Naive thymus-derived CD4-positive, alpha-beta T cell (primary cell): ENCODE measurements at places on chromosomes 7 and 10. TPM values are rescaled to one million over a fixed set of nuclear protein-coding genes. Genes with fewer than 3 reads are reported as not detected.

GRCh38 chr7:98215561-98216495 lies 4.6 kb downstream of the BHLHA15 start:
- DNase-seq: no peak

- no peak for DNase-seq
Observed at GRCh38 chr10:132543916-132544743, 6.5 kb downstream of the INPP5A start.

GRCh38 chr10:122577311-122577885 lies 16.8 kb downstream of the DMBT1 start:
- DNase-seq: no peak

- no peak for DNase-seq
Observed at GRCh38 chr7:46811529-46811928, 770.4 kb downstream of the TNS3 start.

- no peak for DNase-seq
Observed at GRCh38 chr10:33098951-33099663, 141.1 kb upstream of the ITGB1 start.

DNA sequence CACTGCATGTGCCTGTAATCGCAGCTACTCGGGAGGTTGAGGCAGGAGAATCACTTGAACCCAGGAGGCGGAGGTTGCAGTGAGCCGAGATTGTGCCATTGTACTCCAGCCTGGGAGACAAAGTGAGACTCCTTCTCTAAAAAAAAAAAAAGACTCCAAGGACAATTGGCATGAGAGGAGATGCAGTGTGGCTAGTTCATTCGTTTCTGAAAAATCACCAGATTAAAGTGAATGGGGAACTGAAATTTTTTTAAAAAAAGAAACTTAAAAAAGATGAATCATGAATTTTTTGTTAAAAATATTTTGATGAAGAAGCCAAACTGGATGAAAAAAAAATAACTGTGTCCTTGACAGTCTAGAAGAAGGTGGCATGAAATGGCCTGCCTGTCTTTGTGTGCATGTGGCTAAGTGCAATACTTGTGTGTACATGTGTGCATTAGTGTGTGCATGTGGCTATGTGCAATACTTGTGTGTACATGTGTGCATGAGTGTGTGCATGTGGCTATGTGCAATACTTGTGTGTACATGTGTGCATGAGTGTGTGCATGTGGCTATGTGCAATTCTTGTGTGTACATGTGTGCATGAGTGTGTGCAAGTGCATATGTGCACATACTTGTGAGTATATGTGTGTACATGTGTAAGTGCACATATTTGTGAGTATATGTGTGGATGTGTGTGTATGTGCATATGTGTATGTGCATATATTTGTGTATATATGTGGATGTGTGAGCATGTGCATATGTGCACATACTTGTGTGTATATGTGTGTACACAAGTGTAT lies 391.7 kb upstream of the KLF6 start:
- DNase-seq: no peak

- DNase-seq: no peak
Observed at GRCh38 chr7:69018200-69018599, 580.1 kb upstream of the AUTS2 start.

GRCh38 chr10:122232769-122233168 lies 38.3 kb upstream of the BTBD16 start:
- no peak for DNase-seq

DNA sequence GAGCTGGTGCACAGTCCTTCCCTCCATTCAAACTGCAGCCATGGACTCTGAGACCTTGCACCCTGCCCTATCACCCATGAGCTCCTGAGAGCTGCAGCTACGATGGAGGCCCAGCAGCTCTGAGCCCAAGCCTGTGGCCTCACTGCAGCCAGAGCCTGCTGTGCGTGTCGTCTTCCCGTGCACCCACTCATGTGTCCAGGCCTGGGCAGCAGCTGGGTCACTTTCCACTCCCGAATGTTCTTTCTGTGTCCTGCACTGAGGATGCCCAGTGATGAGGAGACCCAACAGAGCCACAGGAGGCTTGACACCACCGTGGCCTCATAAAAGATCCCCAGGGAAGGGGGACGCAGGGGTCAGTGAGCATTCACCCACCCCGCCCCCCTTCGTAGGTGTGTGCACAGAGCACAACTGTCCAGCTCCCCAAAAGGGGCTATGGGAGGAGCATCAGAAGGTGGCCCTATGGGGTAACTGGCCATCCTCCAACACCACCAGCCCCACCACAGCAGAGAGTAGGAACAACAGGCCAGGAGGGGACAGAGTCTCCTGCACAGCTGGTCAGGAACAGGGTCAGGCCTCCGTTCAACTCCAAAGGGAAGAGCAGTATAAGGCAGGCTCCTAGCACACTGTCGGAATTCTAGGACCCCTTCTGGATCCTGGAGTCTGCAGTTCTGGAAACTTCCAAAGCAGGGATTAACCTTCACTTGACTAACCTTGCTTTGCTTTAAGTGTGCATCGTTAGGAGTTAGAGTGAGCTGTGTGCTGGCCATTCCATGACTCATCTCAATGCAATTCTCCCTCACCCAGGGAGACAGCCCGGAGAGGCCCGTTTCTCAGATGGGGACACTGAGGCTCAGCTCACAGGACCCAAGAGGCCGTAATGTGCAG lies 52.6 kb downstream of the RASGEF1A start:
- no peak for DNase-seq

DNA sequence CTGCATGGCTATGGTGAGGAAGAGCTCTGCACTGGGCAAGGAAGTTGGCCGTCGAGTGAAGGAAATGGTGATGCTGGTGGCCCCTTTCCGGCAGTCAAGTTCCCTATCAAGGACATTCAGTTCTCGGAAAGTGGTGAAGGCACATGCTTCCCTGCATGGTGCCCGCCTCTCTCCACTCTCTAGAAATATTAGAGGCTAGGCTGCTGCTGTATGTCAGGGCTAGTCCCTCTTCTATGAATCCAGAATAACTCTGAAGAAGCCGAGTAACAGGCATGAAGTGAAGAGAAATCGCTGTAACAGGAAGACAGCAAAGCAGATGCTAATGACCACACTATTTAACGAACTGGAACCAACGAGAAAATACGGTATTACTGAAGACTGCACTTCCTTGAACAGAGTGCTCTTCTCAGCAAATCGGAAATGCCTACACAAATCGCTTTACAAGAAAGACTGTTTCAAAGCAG lies 5.4 kb downstream of the IDI1 start:
- DNase-seq: no peak

DNA sequence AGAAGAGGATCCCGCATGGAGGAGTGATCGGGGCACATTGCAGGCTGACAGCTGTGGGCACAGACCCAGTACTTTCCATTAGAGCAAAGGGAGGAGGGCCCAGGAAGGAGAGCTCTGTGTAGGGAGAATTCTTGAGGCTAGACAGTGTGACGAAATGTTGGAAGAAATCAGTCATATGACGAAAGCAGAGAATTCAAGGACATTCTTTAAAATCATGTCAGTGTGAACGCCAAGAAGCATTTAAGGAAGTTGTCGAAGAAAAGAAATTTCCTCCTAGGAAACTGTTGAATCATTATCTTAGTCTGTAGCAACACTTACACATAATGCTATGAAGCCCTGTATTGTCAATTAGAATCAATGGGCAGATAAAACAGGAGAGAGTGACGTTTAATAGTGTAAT lies 191.3 kb upstream of the ADARB2 start:
- no peak for DNase-seq

- DNase-seq: no peak
Observed at GRCh38 chr7:29091715-29092114, 54.6 kb downstream of the CPVL start.

GRCh38 chr10:109966961-109967738 lies 40.6 kb upstream of the ADD3 start:
- no peak for DNase-seq

DNA sequence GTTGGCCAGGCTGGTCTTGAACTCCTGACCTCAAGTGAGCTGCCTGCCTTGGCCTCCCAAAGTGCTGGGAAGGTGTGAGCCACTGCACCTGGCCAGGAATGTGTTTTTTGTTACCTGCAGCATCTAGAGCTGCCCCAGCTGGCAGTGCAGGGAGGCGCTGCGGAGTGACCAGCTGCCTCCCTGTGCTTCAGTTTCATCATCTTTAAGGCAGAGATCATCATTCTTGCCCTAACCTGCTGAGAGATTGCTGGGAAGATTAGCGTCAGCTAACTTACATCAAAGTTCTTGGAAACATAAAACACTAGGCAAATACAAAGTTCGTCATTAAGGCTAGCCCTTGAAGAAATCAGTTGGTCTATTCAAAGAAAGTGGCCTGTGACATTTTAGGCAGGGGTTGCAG lies 2.3 kb downstream of the ZNF282 start:
- DNase-seq: no peak

DNA sequence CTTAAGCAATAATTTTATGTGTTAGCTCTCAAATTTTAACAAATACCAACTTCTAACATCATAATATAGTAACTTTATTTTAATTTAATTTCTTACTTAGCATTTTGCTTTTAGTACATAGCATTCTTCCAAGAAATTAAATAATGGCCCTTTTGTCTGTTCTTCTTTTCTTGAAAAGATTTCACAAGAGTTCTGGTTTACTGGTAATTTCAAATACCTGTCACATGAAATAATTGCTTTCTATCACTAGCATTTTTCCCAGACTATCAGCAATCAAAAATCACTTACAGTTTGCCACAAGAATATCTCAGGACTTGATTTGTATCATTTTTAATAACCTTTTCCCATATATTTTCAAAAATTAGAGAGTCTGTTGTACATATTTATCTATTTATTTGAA lies 193.0 kb downstream of the CACNA2D1 start:
- DNase-seq: no peak

DNA sequence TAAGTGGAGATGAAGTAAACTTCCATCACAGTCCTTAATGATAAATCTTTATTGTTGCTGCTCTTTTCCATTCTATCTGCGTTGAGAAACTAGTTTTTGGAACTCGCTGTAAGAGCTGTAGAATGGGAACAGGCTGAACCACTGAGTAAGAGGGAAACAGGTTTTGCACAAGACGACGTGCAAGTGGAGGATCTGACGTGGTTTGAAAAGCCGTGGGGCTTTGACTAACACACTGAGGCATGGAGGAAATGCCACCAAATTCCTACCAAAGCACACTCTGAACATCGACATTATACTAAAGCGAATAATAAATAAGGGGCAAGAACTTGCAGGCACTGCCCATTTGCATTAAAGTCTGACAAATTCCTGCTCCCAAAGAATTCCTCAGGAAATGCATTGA lies 160.6 kb downstream of the KLF6 start:
- DNase-seq: no peak

GRCh38 chr10:45353186-45353585 lies 20.8 kb upstream of the ALOX5 start:
- DNase-seq: no peak

DNA sequence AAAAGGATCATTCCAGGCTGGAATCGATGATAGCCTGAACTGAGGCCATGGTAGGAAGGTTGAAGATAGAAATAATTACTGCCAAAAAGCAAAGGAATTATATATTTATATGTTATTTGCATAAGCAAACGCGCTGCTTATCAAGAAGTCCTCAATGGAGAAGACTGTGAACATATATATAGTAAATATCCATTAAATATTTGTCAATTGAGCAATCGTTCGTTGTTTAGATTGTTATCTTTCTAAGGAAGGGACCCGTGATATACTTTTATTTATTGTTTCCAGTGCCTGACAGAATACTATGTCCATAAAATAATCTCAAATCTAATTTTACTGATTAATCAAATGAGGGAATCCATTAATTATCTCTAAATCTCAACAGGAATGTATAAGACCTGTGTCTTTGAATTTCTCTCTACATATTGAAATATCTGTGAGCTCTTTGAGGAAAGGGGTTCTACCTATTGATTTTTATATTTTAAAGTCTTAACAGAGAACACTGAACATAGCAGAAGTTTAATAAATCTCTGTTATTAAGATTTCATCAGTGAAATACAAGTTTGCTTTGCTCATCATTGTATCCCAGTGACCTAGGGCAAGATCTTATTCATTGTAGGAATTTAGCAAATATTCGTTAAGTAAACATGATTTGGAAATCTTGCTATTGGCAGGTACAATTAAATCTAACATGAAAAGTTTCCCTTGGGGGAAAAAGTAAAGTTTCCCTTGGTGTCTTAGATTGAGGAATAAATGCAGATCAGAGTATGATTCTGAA lies 12.0 kb upstream of the HERC4 start:
- DNase-seq: no peak

DNA sequence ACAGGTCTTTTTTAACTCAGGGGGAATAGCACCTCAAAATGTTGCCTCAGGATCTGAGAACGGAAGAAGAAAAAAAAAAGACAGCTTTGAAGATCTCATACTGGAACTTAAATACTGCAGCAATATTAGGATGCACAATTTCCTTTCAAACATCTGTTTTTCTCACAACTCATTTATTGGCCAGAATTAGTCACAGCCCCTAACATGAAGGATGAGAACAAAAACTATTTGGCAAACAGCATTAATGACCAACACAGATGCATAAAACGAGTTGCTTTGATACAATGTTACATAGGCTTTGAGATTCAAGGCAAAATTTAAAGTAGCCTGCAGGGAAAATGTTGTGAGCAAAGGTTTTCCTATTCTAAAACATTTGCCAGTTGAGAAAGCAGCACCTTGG lies 36.5 kb downstream of the JMJD1C start:
- DNase-seq: no peak

DNA sequence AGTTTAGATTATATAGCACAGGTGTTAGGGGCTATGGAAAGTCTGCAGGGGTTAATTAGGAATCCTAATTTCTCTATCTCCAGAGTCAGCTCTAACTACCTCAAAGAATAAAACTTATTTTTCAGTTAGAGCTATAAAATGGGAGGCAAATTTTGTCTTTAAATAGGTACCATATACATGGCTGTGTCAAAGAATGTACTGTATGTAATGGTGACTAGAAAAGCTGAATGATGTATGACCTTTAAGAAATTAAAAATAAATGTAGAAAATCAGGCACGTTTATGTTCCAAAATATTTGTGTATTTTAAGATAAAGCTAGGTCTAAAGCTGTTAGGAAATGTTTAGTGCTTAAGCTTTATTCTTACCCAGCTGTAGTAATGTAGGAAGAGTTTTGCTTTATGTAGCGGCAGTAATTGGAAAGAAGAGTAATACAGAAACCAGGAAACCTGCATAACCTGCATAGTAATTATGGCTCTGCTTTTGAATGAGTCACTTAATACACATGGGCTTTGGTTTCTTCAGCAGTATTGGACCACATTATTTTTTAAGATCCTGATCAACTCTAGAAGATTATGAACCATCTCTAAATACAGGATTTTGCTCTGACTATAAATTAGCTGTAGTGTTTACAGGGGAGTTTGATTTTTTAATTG lies 85.0 kb downstream of the KMT2E start:
- no peak for DNase-seq

Gene SAMD8
- total RNA-seq: 17.5 TPM

Gene MACC1
- total RNA-seq: 0.19 TPM

Gene PIP
- not detected for total RNA-seq

Gene ARHGEF35
- 2.4 and 2.5 TPM in 2 replicates for total RNA-seq

Gene CXCL12
- not detected for total RNA-seq

Gene NXPH1
- not detected in 2 replicates for total RNA-seq

Gene IL2RA
- total RNA-seq: 3.3 TPM

Gene WIPF3
- not detected for total RNA-seq

Gene OGDH
- 66.3 TPM for total RNA-seq

Gene DRGX
- total RNA-seq: not detected

Gene HOXA5
- total RNA-seq: 2.2 TPM

Gene MYPN
- total RNA-seq: not detected

Gene LMOD2
- total RNA-seq: not detected

Gene CPA4
- not detected for total RNA-seq

Gene GRIFIN
- not detected for total RNA-seq

Gene SSC4D
- not detected for total RNA-seq

Gene EBF3
- total RNA-seq: not detected

Gene SNCG
- total RNA-seq: 0.45 TPM
